Fibroblast of skin of left quadriceps (primary cell): ENCODE measurements at places on chromosomes 13 and 19.

- DNase-seq, result no peak
These were observed 157.2 kb upstream of the OBI1 start for GRCh38 chr13:78816154-78816553.

- DNase-seq, result no peak
These were observed 6.9 kb upstream of the FXYD3 start for GRCh38 chr19:35108730-35109129.

DNA sequence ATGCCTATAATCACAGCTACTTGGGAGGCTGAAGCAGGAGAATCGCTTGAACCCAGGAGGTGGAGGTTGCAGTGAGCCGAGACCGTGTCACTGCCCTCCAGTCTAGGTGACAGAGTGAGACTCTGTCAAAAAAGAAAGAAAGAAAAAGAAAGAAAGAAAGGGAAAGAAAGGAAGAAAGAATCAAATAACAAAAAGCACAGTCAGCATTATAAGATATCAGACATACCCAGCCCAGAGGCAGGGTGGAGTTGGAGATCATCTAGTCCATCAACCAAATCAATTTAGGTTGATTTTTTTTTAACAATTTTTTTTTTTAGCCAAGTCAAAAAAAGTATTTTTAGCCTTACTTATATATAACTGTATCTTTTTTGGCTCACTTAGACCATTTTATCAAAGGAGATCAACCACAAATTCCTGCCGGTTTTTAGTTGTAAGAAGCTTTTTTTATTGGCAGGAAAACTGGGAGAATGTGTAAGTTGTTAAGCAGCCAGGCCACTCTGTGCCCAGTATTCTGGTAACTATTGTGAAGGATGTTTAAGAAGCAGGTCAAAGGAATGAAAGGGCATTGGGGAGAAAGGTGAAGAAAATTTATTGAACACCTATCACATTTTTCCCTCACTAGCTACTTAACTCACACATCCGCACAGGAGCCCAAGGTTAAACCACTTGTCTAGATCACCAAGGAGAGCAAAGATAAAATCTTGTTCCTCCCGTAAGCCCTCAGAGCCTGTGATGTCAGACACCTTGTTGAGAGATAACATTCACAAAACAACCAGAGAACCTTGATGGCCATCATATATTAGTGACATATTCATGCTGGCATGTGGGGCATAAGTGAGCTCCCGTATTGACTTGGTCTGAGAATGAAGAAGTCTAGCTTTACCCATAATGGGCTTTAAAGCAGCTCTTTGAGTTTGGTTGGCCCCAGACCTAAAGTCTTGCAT is 91.8 kb downstream of the COL4A2 start:
- no peak for DNase-seq

DNA sequence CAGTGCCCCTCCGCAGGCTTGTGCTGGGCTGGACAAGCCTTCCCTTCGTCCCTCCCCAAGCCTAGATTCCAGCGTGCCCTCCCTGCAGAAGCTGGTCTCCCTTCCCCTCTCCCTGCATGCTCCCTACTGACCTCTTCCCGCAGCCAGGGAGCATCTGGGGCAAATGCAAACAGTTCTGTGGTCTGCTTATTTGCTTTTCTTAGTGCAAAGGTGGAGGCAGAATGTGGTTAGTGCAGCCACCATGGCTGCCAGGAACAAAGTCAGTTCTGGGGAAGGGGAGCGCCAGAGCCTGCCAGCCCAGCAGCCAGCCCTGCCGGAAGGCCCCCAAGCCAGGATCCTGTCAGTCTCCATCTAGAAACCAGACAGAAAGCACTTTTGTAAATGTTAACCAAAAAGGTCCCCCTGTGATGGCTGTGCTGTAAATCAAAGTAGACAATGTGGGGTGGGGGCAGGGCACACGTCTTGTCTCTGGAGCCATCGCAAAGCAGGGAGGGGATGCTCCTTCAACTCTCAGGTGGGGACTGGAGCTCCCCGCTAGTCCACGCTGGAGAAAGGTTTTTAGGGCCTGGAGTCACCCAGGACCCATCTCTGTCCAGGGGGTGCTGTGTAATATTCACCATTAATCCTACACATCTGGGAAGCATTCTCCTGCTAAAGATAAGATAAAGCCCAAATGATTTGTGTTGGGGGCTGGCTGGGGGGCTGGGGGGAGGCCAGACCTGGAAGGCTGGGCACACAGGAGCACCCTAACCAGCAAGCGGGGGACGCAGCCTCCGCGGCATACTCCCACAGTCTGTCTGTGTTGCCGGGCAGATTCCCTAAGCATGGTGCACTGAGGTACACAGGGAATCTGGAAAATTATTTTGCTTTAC is 30.9 kb downstream of the SERP2 start:
- no peak for DNase-seq

- DNase-seq, result no peak
These were observed 11.0 kb downstream of the ACTMAP start for GRCh38 chr19:40739030-40739839.

- no peak for DNase-seq
These were observed 108.6 kb upstream of the GJB6 start for GRCh38 chr13:20340759-20341171.

DNA sequence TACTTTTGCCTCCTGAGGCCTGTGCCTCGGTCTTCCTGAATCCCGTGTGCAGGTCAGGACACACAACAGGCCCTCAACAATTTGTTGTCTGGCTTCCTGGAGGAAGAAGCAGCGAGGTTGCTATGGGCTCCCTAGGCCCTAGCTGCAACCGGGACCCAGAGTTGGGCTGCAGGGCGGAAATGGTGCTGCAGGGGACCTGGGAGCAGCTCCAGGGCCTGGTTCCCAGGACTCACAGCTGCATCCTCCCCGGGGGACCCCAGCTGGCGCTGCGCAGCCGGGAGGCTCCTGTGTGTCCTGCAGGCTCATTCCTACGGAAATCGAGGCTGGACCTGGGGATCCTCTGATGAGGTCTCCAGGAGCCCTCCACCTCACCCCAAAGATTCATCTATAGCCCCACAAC is 999 bp upstream of the TNFAIP8L1 start:
- no peak for DNase-seq

DNA sequence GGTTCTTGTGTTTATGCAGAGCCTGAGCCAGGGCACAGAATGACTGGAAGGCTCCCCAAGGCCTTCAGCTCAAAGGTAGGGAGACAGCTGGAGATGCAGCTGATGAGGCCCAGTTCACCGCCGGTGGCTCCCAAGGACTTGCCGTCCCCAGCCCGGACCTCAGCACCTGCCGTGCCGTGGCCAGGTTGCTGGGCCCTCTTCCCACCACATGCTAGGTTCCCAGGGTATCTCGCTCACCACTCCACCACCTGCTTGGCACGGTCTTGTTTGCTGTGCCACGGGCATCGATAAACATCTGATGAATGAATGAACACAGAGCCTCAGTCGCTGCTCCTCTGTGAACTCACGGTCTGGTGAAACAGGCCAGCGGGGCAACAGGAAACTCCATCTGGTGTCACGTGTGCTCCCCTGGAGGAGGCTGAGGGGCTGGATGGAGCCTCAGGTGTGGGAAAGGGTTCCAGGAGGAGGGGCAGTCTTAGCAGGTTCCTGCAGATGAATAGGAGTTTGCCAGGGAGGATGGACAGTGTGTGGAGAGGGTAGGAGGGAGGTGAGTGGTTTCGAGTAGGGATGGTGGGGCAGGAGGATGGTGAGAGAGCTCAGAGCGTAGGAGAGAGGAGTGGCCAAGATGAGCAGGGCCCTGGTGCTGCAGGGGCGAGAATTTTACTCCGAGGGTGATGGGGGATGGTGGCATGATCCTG is 3.6 kb upstream of the KLK14 start:
- no peak for DNase-seq

GRCh38 chr19:15372891-15373301 is 6.7 kb downstream of the AKAP8 start:
- no peak for DNase-seq

- DNase-seq, result no peak
These were observed 8.9 kb downstream of the STXBP2 start for GRCh38 chr19:7645656-7646425.
